ENCODE measurements at places on chromosomes 1 and 21.

- no peak for DNase-seq
Observed at GRCh38 chr1:89390707-89391106, 26.8 kb downstream of the GBP6 start.

DNA sequence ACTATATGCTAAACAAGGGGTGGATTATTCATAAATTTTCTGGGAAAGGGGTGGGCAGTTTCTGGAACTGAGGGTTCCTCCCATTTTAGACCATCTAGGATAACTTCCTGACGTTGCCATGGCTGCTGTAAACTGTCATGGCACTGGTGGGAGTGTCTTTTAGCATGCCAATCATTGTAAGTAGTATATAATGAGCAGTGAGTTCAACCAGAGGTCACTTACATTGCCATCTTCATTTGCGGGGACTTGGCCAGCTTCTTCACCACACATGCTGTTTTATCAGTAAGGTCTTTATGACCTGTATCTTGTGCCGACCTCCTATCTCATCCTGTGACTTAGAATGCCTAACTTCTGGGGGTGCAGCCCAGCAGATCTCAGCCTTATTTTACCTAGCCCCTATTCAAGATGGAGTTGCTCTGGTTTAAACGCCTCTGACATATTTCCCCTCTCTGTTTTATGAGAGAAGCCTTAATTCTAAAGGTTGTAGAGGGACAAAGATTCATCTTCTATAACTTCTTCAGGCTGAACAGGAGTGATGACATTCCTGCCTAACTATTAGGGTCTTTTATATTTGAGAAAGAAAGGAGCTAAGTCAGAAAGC, 60.4 kb downstream of the DIP2A start:
- DNase-seq, result no peak

- no peak for DNase-seq
Observed at GRCh38 chr1:119027759-119028158, 39.6 kb upstream of the TBX15 start.

DNA sequence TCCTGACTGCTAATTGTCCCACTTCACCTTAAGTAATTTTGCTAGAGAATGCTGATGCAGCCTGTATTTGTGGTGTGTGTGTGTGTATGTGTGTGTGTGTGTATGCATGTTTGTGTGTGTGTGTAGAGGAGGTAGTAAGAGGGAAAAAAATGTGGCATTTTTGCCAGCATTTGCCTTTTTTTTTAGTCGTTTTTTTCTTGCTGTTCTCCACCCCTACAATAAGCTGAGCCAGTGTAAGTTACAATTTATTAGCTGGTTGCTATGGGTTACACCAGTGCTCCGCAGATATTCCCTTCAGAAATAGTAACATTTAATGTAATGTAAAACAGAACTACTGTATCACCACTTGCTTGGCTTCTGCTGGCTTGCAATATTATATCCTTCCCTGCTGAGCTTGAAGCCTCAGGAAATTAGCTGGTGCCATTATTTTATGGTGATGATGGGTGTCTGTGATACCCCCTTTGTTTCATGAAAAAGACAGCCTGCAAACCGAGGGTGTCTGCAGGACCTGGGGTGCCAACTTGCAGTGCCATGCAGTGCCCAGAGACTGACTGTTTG, 23.4 kb upstream of the IGSF3 start:
- no peak for DNase-seq

DNA sequence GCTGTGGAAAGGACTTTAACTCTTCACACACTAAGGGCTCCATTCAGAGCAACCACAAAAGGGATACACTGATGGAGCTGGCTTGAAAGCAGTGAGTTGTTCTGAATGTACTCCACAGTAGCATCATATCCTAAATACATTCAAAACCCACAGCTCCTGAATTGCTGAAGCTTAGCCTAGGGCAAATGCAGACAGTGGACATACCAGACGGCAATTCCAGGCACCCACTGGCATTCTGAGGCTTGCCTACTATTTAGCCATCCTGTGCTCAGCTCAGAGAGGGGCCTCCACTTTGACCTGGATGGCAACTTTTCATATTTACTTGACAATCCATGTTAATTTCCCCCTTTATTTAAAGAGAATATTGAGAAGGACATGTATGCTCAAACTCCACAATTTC, 303.5 kb downstream of the NTNG1 start:
- no peak for DNase-seq

- DNase-seq, result no peak
Observed at GRCh38 chr21:46633566-46633965, 1.9 kb upstream of the PRMT2 start.

GRCh38 chr1:32741413-32742198, 39.0 kb upstream of the SYNC start:
- DNase-seq, result no peak

DNA sequence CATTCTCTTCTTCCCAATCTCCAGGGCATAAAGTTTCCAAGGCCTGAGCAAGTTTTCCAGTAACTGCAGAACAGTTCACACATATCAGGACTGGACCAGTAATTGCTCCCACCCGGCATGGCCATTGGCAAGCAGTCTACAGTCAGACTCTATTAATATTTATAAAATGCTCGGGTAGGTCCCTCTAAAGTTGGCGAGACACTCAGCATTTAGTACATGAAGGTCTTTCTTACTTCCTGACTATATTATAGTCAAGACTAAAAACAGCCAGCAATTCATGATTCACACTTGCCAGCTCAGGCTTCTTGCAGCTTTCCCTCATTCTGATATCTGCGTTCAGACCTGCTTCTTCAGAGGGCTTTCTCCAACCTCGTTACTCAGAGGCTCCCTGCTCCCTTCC, 25.4 kb downstream of the GADD45A start:
- DNase-seq, result no peak

DNA sequence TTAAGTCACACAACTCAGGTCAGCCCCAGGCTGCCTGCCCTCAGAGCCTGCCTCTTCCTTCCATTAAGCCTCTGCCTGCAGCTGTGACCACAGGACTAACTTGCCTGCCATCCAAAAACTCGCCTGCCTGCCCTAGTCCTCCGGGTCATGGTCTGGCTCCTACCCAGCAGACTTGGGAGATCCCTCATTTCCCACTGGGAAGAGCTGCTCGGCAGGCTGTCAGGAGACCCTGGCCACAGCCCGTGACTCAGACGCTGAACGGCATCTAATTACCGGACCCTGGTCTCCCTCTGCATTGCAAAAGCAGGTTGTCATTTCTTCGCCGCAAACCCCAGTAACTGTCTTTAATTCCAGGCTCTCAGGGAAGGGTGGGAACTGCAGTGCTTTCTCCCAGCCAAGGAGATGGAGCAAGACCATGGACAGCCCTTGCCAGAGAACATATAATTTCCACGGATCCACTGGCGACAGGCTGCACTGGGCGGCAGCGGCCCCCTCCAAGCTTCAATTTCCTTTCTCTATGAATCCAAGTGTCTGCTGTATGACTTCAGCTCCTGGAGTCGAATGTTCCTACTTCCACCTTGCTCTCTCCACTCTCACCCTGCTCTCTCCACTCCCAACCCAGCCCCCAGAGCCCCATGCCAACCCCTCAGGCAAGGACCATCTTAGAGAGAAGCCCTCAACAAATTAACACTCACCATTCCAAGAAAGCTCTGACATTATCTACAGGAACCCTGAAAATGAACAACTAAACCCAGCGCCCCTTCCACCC, 20.4 kb downstream of the OLFML2B start:
- no peak for DNase-seq
